ENCODE measurements at places on chromosomes 6 and 20.

- DNase-seq, result no peak
These were observed 17.5 kb downstream of the RBM38 start for GRCh38 chr20:57408536-57409233.

GRCh38 chr6:141846639-141847038 is 286.1 kb upstream of the GJE1 start:
- DNase-seq, result no peak

DNA sequence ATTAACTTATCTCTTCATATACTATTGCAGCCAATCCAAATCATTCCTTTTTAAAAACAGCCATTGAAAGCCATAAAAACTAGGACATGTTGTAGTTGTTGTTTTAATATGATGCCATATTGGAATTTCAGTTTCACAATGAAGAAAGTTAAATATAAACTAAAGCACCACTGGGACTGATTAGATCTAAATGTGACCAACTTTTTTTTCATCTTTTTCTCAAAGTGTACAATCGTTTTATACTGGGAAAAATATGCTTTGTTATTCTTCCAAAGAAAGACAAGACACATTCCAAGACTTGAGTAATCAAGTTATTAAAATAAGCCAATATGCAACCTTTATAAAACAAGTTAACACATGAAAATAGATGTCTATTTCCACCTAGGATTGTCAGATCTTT is 68.5 kb downstream of the THEMIS start:
- DNase-seq, result no peak

GRCh38 chr6:159267165-159267564 is 98.0 kb downstream of the FNDC1 start:
- DNase-seq, result no peak

- no peak for DNase-seq
These were observed 373.7 kb upstream of the SOX4 start for GRCh38 chr6:21219856-21220255.

DNA sequence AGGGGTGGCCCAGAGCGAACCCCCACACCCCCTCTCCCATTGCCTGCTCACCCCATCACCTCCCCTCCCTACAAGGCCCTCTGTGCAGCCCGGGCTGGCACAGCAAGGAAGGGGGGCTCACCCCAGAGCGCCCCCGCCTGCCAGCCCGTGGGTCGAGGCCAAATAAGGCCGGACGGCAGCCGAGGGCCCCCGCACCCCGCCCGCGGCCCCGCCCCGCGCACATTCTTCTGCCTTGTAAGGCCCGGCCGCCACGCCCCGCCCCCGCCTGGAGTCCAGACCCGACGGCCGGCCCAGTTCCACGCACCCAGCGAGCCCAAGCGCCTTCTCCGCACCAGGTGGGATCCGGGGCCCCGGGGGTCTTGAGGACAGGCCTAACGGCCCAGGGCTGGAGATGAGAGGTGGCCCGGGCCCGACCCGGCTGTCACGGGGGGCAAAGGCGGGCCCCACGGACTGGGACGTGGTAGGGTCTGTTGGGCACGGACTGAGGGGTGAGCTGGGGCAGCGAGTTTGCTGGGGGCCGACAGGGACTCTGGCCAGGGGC is at the start of gene MYL9:
Gene MYL9 (plus strand): TSS at position 293 of the 541 bp plus-strand sequence. CDS start 3,366 bp downstream, outside the sequence.
- no peak for DNase-seq

GRCh38 chr6:159833997-159834603 is 34.0 kb downstream of the PNLDC1 start:
- DNase-seq, result no peak

DNA sequence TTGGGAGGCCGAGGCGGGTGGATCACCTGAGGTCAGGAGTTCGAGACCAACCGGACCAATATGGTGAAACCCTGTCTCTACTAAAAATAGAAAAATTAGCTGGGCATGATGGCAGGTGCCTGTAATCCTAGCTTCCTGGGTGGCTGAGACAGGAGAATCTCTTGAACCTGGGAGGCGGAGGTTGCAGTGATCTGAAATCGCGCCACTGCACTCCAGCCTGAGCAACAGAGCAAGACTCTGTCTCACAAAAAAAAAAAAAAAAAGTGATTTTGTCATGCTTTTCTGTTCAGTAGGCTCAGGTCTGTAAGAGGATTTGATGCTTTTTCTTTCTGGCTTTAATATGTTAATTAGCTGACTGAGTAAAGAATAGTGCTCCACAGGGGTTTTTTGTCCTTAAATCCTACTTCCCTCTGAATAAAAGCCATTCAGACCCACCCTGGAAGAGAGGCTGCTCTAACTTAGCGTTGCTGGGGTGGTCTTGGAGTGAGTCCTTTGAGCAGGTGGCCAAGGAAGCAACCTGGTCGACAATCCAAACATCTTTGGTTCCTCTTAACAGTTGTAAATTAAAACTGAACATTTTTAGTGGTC is 19.0 kb downstream of the MCM8 start:
- DNase-seq, result no peak

DNA sequence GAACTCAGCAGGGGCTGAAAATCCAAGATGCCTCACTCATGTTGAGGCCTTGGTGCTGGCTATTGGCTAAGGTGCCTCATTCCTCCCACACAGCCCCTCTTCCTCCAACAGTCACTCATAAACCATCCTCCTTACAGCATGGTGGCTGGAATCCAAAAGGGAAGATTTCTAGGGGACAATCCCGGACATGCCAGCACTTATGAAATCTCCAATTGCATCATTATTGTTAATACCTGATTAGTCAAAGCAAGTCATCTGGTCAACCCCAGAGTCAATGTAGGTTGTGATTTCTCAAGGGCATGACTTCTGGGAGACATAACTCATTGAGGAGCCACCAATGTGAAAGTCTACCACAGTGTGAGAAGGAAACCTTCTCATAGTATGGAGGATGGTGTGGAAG is 506.6 kb upstream of the NOX3 start:
- DNase-seq, result no peak

- no peak for DNase-seq
These were observed 279.3 kb upstream of the TCF21 start for GRCh38 chr6:133609415-133610226.

- no peak for DNase-seq
These were observed 7.8 kb upstream of the E2F1 start for GRCh38 chr20:33693741-33694638.

- DNase-seq, result no peak
These were observed 145.5 kb upstream of the RPS6KA2 start for GRCh38 chr6:166772518-166772917.

GRCh38 chr6:14804785-14805210 is 441.1 kb upstream of the JARID2 start:
- no peak for DNase-seq

GRCh38 chr6:125246566-125246965 is 55.2 kb downstream of the HDDC2 start:
- no peak for DNase-seq

- no peak for DNase-seq
These were observed 210.8 kb downstream of the ARHGAP18 start for GRCh38 chr6:129498950-129499842.

- no peak for DNase-seq
These were observed 155.0 kb upstream of the JARID2 start for GRCh38 chr6:15090745-15091384.

GRCh38 chr6:55678330-55679224 is 99.6 kb upstream of the HMGCLL1 start:
- DNase-seq, result no peak

- no peak for DNase-seq
These were observed 51.8 kb upstream of the MYB start for GRCh38 chr6:135129136-135129856.

GRCh38 chr6:2433266-2433665 is 187.9 kb upstream of the GMDS start:
- no peak for DNase-seq

GRCh38 chr6:17602888-17603287 is 2.8 kb downstream of the FAM8A1 start:
- DNase-seq, result no peak

DNA sequence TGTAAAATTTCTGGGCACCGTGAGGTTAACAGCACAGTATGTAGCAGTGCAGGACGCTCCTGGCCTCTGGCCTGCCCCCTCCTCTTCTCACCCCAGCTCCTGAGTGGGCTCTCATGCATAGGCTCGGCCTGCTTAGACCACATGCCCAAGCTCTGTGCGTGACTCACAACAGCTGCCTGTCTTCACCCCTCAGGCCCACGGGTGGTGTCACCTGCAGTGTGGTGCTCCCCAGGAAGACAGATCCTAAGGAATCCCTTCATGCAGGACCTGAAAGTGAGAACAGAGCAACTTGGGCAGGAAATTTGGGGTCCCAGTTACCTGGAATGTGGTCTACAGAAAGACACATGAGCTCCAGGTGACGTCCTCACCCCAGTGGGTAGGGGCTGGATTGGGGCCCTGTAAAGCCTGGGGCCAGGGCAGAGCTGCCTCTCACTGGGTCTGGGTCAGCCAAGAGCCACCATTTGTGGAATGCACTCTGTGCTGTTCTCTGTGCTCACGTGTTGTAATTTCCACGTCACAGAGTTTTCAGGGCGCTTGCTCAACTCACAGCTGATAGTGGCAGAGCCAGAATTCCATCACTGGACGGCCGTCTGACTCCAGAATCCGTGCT is 37.0 kb upstream of the PXDC1 start:
- no peak for DNase-seq

DNA sequence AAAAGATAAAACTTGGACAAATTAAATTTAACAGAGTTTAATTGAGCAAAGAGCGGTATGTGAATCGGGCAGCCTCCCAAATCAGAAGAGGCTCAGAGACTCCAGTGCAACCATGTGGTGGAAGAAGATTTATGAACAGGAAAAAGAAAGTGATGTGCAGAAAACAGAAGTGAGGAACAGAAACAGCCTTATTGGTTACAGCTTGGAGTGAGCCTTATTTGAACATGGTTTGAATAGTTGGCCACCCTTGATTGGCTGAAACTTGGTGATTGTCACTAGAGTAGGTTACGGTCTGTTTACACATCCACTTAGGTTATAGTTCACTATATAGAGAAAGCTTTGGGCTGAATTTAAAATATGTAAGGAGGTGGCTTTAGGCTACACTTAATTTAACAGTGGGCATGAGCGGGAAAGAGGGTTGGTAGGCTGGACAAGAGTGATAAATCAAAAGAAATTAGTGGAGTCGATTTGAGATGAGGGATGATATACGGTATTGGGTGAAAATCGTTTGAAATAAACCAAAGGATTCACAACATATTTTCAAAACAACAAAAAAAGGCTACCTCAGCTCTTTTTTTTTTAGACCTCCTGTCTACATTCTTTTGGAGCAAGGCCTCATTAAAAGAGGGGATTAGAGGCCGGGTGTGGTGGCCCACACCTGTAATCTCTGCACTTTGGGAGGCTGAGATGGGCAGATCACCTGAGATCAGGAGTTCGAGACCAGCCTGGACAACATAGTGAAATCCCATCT is 84.3 kb upstream of the PREP start:
- no peak for DNase-seq

- no peak for DNase-seq
These were observed 98.1 kb downstream of the SLC24A3 start for GRCh38 chr20:19310541-19310940.

- no peak for DNase-seq
These were observed 154.0 kb downstream of the KIF16B start for GRCh38 chr20:16419138-16419715.

DNA sequence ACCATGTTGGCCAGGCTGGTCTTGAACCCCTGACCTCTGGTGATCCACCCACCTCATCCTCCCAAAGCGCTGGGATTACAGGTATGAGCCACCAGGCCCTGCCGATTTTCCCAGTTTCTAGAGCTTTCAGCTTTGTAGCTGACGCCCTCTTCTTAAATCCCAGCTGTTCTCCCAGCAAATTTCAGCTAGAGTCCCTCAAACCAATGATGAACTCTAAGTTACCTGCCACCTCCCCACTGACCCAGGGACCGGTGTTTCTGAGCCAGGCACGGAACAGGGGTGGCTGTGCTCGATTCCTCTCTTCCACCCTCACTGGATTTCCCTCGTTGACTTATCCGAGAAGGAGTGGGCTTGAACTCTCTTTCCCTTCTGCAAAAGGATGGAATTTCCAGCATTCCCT is 39.1 kb downstream of the SUN5 start:
- no peak for DNase-seq

DNA sequence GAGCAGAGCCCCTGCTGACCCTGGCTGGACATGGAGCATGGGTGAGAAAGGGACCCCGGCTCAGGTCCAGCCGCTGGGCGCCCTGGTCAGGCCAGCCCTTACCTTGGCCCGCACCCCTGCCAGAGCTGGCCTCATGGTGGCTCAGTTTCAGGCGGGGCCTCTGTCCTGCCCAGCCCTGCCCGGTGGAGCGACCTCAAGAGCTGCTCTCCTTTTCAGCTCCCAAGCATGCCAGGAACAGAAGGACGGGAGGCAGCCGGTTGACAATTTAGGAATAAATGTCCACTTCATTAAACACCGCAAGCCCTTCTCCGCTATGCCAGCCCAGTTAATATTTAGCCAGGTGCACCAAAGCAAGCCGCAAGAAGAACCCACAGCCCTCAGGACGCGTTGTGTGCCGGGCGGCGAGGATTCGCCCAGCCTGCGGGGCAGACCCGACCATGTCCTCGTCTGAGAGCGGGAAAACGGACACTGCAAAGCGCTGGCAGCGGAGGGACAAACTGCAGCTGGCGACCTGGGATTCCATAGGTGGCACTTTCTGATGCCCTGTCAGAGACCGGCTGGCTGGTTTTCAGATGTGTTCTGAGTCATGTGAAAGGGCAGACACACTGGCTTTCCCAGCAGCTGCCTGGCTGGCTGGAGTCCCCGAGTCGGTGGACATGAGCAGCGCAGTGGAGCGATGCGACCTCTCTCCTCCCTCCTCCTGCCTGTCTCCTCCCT is 221.9 kb downstream of the TTLL2 start:
- no peak for DNase-seq

DNA sequence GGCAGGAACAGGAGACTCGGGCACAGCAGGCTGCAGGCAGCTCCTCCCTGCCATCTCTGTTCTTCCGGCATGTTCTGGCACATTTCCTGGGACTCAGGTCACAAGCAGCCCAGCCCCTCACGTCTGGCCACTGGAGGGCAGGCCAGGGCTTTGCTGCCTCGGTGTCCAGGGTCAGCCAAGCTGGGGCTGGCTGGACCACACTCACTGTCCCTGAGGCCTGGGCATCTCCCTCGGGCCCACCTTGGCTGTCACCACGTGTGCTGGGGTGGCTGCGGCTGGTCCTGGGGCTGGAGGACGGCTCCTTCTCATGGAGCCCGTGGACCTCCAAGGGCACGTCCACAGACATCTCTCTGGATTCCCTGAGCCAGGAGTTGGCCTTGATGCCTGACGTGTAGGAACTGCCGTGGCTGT is 18.5 kb downstream of the FRMD1 start:
- no peak for DNase-seq

- DNase-seq, result no peak
These were observed 24.3 kb downstream of the TUBB2B start for GRCh38 chr6:3202999-3203696.

DNA sequence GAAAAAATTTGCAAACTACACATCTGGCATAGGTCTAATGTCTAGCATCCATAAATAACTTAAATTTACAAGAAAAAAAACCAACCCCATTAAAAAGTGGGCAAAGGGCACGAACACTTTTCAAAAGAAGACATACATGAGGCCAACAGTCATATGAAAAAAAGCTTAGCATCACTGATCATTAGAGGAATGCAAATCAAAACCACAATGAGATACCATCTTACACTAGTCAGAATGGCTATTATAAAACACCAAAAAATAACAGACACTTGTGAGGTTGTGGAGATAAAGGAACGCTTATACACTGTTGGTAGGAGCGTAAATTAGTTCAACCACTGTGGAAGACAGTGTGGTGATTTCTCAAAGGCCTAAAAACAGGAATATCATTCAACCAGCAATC is 33.7 kb upstream of the EPB41L2 start:
- no peak for DNase-seq

GRCh38 chr20:6811262-6812035 is 44.0 kb downstream of the BMP2 start:
- no peak for DNase-seq

- no peak for DNase-seq
These were observed 393.7 kb downstream of the ZFAND3 start for GRCh38 chr6:38213251-38213658.
